Stimulated activated memory B cell treated with anti-CD40 and anti-IgM and Interleukin-4, amounts not matched to agents 10 μg/mL and 1 μg/mL and 100 μg/mL, for 72 hours (primary cell): ENCODE measurements at places on chromosomes 12 and 14.

GRCh38 chr14:72532686-72533454, 361.0 kb downstream of the DPF3 start:
- no peak for ATAC-seq

- ATAC-seq: no peak
Measured at GRCh38 chr14:90714811-90715210, 101.4 kb downstream of the TTC7B start.

DNA sequence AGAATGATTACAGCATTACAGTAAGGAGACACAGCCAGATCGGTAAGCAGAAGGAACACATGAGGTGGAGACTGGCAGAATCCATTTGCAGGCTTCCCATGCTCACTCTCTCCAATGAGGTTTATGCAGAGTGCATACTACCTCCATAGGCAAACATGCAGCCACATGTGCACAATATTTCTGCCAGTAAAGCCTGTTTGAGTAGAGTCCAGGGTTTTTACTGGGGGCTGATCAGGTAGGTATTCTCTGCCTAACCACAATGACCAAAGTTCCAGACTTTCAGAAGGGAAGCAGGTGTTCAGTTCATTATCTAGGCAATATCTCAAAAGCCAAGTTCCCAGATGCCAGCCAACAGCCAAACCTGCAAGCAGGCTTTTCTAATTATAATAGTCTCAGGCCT, 31.1 kb downstream of the INTS13 start:
- ATAC-seq: no peak

DNA sequence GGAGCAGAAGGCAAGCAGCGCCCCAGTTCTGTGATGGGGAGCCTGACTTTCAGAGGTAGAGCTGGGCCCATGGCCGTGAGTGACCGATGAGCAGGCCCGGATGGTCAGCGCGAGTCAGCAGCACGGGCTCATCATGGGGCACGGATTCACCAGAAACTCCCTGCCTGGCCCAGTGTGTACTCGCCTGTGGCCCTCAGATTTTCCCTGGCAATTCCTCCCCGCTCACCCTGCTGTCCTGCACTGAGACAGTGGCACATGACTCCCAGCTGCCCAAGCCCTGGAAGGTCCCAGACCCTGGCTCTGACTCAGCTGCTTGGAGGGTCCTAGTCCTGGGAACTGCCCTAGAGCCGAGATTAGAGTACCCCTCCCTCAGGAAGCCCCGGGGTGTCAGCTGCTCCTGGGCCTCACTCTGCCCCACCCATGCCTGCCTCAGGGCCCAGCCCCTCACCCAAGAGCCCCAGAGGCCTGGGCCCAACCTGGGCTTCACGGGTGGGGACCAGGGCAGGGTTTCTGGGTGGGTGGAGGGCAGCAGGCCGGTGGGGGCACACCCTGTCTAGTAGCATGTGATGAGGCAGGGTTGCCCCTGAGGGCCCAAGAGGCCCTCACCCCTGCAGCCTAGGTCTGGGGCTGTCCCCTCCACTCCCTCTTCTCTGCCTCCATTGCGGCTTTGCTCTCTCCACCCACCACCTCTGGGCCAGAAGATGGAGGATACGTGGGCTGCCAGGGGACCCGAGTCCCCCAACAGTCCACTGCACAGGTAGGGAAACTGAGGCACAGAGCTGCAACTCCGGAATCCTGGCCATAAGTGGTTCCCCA, 8.4 kb downstream of the TRMT61A start:
- no peak for ATAC-seq
